Putamen (tissue), 1 donor: ENCODE measurements at places on chromosomes 2 and 18.

DNA sequence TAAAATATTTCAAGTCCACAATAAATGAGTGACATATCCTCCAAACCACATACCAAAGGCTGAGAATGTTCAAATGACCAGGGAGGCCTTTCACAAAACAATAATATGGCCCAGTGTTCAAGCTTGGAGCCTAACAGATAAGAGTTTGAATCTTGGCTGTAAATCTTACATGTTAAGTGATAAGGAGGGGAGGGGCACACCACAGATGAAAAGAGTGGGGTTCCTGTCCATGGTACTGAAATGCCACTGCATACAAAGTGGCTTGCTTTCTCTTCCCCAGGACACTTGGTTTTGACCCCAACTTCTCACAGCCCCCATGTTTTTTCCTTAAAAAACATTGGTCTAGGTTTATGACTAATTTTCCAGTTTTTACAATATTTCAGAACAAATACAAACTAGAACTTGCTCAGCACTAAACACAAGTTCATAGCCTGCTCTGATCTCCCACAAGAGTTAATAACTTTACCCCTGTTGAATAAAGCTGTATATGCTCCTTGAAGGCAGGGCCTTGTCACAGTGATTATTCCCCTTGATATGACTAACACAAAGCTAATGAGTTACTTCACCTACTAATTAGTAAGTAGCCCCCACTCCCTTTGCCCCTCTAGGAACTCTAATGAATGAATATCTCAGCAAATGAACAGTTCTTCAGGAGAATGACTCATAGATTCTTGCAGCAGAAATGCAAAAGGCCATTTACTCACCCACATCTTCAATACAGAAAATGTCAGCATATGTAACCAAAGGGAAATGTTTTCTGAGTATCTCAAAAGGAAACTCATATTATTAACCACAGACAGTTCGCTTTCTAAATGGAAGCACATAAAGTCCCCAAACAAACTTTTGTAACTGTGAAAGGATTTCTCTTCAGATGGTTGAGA is 142.2 kb downstream of the SATB2 start:
- no peak for DNase-seq

GRCh38 chr2:198873503-198874471 is 584.0 kb downstream of the SATB2 start:
- DNase-seq: no peak

- no peak for DNase-seq
These were observed 74.5 kb downstream of the RTP5 start for GRCh38 chr2:241943961-241944575.

DNA sequence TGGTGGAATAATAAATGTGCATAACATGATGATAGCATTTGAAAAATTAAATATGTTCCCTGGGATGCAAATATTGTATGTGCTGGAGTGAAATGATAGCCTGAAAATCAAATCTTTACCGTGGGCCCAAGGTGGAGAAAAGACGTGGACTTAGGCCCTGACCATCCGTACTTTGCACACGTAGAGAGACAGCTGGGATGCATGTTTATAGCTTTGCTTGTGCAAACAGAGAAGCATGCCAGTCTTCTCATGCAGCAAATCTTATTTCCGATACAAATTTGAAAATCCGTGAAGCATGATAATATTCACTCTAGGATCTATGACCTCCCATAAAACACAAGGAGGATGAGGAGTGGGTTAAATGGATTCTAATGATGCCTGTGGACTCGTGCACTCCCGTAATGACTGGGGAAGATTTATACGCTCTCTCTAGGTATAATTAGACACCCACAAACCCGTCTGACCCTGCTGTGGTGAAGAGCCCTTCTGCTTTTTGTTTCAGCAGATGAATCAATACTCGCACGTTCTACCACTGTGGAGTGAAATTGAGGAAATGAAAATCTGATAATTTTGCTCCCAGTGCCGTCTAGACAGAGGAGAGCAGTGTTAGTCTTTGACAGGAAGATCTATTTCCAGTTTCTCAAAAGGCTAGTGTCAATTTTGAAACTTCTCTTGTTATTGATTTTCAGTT is 810.3 kb upstream of the SALL3 start:
- peak; percentile 22 for DNase-seq

GRCh38 chr2:36277146-36277808 is 78.3 kb upstream of the CRIM1 start:
- no peak for DNase-seq

- DNase-seq: no peak
These were observed 11.9 kb downstream of the ACKR3 start for GRCh38 chr2:236581546-236581945.

GRCh38 chr18:39795350-39795749 is 2159.7 kb upstream of the PIK3C3 start:
- DNase-seq: no peak

DNA sequence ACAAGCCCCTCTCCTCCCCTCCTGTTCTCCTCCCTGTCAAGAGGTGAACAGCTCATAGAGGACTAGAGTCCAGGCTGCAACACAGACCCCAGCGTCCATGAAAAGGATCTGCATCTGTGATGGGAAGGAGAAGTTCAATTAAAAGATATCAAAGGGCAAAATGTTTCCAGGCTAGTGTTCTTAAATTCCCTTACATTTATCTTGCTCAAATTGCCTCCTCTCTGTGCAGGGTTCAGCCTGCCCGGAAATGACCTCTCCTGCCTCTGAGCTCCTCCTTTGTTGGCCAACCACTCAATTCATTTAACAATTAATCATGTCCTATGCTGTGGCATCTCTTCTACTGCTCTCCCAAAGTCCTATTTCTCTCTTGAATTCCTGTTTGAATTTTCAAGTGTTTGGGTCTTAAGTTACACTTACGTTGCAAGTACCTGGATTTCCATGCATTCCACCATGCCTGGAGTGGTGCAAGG is 105.3 kb downstream of the TSN start:
- DNase-seq: no peak

DNA sequence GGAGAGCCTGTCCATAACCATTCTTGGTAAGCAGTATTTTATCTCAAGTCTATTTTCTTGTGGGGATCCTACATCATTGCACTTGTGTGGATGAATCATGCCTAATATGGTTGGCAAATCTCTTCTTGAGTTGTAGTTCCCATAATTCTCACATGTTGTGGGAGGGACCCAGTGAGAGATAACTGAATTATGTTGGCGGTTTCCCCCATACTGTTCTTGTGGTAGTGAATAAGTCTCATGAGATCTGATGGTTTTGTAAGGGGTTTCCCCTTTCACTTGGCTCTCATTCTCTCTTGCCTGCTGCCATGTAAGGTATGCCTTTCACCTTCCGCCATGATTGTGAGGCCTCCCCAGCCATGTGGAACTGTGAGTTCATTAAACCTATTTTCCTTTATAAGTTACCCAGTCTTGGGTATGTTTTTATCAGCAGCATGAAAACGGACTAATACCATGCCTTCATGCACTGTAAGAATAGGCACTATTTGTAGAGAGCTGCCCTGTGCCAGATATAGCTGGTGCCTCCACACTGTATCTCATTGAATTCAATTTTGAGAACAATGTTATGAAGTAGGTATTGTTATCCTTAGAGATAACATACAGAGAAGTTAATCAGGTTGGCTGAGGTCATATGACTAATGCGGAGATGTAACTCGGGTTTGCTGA is 148.3 kb downstream of the PLCL1 start:
- DNase-seq: no peak

DNA sequence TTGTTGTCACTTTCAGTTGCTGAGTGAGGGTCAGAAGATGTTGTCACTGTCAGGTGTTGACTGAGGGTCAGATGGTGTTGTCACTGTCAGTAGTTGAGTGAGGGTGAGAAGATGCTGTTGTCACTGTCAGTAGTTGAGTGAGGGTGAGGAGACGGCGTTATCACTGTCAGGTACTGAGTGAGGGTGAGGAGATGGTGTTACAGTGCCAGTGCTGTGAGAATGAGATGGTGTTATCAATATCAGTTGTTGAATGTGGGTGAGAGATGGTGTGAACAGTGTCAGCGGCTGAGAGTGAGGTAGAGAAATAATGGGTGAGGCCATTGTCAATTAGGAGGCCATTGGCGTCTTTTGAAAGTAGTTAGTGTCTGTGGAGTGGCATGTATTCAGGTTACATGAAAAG is 1.6 kb upstream of the ATP9B start:
- DNase-seq: no peak

DNA sequence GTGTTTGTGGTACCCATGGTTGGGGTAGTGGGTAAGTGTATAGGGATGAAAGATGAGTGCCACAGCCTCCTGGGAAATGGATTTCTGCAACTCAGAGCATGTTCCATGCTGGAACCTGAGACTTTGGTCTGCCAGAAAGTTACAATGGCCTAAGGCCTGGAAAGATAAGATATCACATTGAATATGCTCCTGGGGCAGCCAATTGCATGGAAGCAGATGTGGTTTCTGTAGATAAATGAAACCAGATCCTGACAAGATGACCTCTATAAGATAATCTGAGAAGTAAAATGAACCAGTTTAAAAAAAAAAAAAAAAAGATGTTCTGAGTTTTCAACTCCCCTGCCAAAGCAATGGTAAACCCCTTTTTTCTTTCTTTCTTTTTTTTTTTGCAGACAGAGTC is 91.4 kb upstream of the NCK2 start:
- DNase-seq: no peak

DNA sequence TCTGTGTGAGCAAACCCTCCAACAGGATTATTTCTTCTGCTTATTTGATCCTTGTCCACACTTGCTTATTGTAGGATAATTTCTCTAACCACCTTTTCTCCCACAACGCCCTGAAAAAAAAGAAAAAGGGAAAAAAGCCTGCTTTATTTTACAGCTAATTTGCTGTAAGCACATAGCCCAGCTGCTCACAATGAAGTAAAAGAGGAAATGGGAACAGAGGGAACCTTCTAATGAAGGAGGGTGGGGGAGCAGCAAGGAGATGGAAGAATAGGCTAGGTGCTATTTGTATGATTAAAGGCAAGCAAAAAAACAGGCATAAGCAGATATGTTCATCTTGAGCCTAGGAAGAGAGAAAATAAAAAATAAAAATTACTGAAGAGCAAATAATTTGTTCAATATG is 331.6 kb downstream of the TXNL1 start:
- DNase-seq: no peak

DNA sequence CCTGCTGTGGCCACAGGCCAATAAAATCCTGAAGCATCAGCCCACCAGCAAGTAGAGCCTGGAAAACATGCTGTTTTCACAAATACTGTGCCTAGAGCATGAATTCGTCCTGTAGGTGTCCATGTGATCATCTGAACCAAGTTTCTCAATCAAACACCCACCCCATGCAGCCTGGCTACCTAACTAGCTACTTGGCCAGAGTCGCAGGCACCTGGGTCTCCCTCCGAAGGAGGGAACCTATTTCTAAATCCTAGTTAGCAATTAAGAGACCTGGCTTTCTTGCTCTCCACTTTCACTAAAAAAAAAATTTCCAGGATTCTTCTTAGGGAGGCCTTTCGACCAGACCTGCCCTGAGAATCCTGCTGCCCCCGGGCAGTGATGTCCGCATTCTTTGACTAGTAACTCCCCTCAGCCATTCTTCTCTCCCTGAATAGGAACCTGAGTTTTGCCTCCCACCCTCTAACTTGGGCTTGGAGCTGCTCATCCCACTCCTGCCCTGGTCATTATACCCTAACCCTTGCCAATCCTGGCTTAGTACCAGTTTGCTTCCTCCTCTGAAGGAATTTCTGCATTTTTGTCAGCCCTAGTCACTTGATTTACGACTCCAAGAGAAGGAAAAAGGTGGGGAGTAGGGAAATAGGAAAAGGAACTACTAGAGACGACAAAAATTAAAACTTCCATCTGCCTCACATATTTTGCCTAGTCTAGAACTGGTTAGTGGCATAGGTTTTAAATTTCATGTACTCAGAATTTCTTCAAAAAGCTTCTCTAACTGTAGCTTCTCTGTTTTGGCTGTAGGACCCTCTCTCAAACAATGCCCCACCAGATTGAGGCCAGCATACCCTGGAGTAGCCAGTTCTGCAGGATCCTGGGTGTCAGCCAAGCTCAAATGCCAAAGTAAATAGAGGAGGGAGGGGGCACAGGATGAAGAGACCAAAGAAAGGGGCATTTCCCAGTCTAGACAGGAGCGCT is 25.4 kb upstream of the TANK start:
- DNase-seq: no peak

DNA sequence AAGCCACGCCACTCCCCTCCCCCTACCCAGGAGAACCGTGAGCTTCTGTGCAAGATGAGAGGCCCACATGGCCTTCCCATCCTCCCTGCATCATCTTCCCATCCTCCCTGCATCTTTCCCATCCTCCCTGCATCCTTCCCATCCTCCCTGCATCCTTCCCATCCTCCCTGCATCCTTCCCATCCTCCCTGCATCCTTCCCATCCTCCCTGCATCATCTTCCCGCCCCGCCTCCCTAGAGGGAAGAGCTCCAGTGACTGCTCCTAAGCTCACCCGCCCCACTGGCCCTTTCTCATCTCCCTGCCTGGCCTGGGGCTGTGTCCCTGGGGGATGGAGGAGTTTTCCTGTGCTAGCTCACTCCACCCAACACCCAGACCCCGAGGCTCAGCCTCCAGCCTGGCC is 93.3 kb upstream of the ASAP2 start:
- no peak for DNase-seq

GRCh38 chr2:69717861-69718273 is 24.1 kb upstream of the ANXA4 start:
- no peak for DNase-seq

- DNase-seq: no peak
These were observed 52.7 kb downstream of the PHLPP1 start for GRCh38 chr18:62767836-62768557.

GRCh38 chr2:191566344-191566743 is 111.6 kb upstream of the NABP1 start:
- DNase-seq: peak; percentile 19

GRCh38 chr2:145687442-145688134 is 1167.7 kb upstream of the ZEB2 start:
- no peak for DNase-seq

DNA sequence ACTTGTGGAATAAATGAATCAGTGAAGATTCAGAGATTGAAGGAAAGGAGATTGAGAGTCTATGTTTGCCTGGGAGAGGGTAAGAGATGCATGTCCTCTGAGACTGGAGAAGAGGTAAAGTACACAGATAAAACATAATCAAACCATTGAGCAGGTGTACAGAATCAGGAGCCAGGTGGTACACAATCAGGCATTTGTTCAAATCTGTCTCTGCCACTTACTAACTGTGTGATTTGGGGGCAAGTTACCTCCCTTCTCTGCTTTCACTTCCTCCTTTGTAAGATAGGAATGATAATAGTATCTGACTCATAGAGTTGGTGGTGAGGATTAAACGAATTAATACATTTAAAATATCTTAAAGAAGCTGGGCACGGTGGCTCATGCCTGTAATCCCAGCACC is 94.0 kb downstream of the CDK15 start:
- no peak for DNase-seq

GRCh38 chr2:185278761-185279160 is 459.8 kb upstream of the FSIP2 start:
- no peak for DNase-seq

DNA sequence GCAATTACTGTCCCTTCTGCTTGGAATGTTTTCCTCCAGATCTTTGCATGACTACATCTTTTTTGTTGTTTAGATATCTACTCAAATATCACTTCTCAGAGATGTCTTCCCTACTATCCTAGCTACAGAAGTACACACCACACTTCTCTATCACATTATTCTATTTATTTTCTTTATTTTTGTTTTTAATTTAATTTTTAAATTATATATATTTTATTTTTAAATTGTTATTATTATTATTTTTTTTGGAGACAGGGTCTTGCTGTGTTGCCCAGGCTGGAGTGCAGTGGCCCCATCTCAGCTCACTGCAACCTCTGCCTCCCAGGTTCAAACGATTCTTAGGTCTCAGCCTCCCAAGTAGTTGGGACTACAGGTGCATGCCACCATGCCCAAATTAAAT is 106.7 kb downstream of the TAF4B start:
- DNase-seq: no peak

GRCh38 chr2:220296174-220296573 is 668.7 kb downstream of the SLC4A3 start:
- peak; percentile 6 for DNase-seq
